ENCODE measurements at places on chromosomes 7 and 10. TPM values are rescaled to one million over a fixed set of nuclear protein-coding genes. Genes with fewer than 3 reads are reported as not detected.

DNA sequence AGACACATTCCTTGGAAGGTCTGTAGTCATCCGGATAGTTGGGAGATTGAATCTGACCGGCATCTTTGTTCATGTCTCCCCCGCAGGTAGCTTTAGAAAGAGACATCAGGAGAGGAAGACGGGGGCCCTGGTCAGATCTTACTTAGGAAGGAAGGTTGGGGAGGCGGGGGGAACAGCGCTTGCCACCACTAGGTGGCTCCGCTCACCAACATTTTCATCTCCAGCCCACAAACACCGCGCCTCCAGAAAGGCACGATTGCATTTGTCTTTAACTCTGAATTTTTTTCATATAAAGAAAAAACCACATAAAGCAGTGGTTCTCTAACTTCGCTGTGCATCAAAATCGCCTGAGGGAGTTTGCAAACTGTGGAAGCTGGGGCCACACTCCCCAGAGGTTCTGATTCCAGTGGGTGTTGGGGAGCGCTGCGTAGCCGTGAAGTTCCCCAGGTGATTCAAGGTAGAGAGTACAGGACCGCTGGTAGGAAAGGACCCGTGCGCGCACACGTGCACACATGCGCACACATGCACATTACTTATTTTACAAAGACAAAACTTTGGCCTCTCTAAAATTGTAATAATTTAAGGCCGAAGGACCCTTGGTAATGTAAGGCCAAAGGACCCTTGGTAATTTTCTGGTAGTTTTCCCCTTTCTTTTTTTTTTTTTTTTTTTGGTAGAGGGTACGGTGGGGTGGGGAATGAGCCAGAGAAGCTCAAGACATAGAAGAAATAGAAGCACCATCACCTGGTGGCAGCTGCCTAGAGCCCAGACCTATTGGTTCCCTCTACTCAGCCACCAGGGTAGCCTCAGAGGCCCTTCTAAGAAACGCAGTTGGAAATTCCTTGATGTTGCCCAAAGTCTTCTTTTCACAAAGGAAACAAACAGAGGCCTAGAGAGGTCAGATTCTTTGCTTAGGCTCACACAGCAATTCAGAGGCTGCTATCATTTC, 37.4 kb upstream of the OPALIN start:
- no peak overlapping the region for H3K4me3 ChIP-seq
- no peak overlapping the region for H3K27ac ChIP-seq
- peaks cover 8% of the 10 kb centered on the region for H3K4me1 ChIP-seq
- no peaks in the 10 kb centered on the region for H3K27me3 ChIP-seq
- no peaks in the 10 kb centered on the region for H3K36me3 ChIP-seq
- peak; percentile 45 for DNase-seq

GRCh38 chr10:6313111-6313895, 110.6 kb downstream of the PFKFB3 start:
- H3K27me3 ChIP-seq, result no peaks in the 10 kb centered on the region
- H3K36me3 ChIP-seq, result no peaks in the 10 kb centered on the region
- H3K4me3 ChIP-seq, result no peak overlapping the region
- H3K27ac ChIP-seq, result no peak overlapping the region
- no peaks in the 10 kb centered on the region for H3K4me1 ChIP-seq

DNA sequence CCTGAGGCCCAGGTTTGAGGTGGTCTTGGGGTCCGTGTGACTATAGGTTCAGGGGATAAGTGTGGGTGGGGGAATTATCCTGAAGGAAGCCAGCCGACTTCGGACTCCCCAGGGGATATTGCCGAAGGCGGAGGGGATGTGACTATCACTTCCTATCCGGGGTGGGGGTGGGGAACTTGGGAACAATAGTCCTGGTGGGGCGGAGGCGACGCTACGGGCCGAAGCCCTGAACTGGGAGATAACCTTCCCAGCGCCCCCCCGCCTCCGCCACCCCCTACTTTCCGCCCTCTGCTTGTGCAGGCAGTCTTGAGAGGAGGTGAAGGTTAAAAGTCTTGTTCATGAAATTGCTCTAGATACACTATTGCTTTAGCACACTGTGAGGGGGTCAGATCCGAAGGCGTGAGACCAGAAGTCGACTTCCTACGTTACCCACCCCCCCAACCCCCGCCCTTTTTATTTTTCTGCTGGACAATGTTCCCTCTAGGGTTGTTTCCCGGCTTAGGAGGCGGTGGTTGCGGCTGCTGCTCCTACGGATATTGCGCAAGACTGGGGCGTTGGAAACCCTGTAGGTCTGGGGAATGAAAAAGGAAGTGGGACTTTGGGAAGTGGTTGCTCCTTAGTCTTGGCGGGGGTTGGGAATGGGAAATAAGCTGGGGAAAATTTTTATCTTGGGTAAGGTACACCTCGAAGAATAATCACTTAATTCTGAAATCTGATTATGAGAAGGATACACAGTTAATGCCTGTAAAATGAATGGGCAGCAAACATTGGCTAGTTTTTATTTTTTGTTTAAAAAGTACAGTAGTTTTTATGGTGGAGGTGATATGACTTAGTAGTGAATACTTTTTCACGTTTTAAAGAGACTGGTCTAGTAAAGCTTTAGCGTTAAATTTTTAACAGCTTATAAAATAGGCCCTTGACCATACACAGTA, 1.5 kb downstream of the PTPN12 start:
- peak; percentile 5 for DNase-seq
- peaks cover 4% of the 10 kb centered on the region for H3K27me3 ChIP-seq
- H3K36me3 ChIP-seq, result no peaks in the 10 kb centered on the region
- H3K4me3 ChIP-seq, result peak overlapping the region; percentile 78

GRCh38 chr7:125355899-125356298, 426.3 kb upstream of the POT1 start:
- H3K36me3 ChIP-seq, result no peaks in the 10 kb centered on the region
- H3K27ac ChIP-seq, result no peak overlapping the region
- H3K4me3 ChIP-seq, result no peak overlapping the region
- H3K27me3 ChIP-seq, result no peaks in the 10 kb centered on the region

DNA sequence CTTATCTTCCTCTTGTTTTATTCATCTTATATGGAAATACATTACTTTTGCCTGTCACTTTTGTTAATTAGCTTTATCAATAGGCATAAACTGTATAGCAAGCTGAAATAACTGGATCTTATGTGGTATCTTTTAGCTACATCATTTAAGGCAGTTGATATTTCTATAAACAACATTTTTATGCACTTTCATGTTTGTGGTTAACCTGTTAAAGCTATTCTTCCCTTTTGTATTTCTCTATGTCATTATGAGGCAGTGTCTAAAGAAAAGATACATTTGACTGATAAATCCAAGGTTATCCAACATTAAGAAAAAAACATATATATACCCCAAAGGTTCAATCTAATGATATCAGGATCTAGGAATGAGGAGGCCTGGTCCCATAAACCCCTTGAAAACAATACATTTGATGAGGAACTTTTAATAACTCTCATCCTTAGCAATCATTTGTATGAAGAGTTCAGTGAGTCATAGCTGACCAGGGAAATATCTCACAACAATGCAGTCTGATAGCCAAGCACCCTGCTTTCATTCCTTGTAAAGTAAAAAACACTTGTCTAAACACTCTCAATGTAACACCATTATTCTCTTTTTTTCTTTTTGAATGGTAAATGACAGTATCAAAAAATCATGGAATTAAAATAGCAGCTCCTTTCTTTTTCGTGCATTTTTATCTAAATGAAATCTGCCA, 300.9 kb downstream of the NEBL start:
- H3K27me3 ChIP-seq, result no peaks in the 10 kb centered on the region
- H3K4me1 ChIP-seq, result no peaks in the 10 kb centered on the region
- no peak overlapping the region for H3K4me3 ChIP-seq
- DNase-seq, result no peak
- no peaks in the 10 kb centered on the region for H3K36me3 ChIP-seq
- no peak overlapping the region for H3K27ac ChIP-seq

The ASB15 gene
- not detected for total RNA-seq

The FGL2 gene
- total RNA-seq, result 2.0 TPM

DNA sequence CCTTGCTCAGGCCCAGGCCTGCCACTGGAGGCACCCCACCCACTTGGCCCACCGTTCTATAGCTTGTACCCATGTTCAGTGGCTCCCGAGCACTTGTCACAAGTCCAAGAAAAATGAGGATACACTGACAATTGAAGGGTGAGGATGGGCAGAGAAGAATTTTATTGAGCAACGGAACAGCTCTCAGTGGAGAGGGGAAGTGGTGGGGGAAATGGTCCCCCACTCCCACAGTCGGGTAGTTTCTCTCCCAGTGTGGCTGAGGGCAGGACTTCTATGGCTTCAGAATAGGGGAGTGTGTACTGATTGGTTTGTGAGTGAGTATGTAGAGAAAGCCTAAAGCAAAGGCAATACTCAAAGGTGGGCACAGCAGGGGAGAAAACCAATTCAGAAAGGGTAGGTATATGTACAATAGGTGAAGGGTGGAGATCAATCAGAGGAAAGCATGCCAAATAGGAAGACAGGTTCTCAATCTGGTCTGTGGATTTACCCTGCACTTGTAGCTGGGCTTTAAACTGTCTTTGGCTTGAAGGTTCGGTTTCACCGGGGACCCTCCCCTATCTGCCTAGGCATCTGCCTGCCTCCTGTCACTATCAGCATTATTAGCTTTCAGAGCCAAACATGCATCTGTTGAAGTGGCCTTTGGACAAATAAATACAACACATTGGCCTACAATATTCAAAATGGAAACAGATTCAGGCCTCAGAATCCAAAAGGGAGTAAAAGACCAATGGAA, 8.9 kb upstream of the TSPAN13 start:
- no peak overlapping the region for H3K4me3 ChIP-seq
- H3K27me3 ChIP-seq, result no peaks in the 10 kb centered on the region
- H3K36me3 ChIP-seq, result no peaks in the 10 kb centered on the region
- no peak for DNase-seq
- H3K4me1 ChIP-seq, result no peaks in the 10 kb centered on the region

The C7orf33 gene
- total RNA-seq, result not detected

The PPP1R17 gene
- not detected for total RNA-seq

The LRGUK gene
- total RNA-seq, result 0.09 TPM

DNA sequence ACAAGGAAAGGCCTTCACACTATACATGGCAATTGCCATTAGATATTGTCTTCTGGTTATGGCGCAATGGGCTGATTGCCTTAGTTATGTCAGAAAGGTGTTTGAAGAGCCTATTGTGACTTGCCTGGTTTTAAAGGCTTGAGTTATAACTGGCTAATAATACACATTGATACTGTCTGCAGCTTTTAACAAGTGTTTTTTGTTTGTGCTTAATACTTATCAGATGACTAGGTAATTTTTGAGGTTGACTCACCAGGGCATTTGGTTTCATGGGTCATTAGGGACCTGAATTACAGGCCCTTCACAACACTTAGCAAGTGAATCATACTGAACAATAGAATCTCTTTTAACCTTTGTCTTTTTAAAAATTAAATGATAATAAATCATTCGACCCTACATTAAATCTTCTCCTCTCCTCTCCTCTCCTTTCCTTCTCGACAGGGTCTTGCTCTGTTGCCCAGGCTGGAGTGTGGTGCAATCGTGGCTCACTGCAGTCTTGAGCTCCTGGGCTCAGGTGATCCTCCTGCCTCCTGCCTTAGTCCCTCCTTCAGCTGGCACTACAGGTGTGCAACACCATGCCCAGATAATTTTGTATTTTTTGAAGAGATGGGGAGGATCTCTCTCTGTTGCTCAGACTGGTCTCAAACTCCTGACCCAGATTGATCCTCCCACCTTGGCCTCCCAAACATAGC, 196.3 kb downstream of the JCAD start:
- DNase-seq, result no peak
- H3K27ac ChIP-seq, result no peak overlapping the region
- H3K4me3 ChIP-seq, result no peak overlapping the region

DNA sequence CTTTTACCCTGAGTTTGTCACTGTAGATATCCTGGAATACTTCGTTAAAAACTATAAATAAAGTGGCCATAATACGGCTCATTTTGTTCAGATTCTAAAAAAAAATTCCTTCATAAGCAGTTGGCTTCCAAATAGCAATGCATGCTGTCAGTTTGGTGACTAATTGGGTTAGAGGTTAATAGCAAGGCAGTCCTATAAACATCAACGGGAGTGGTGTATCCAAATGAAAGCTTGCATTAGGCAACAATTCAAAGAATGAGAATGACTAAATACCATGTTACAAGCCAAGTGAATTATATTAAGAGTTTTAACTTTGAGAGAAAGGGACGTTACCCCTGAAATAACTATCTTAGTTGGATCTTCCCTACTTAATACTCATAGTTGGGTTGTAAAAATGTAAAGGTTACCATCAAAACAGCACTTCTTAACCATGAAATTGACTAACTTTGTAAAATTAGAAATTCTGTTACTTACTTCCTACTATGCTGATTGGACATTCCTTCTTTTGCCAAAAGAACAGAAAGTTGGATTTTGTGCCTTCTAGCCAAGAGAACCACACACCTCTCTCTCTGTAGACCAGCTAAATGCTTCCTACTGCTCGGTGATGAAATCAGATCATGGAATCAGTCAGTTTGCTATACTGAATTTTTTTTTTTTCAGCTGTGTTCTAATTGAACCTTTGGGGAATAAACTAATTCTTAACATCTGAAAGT, 98.0 kb downstream of the KAT6B start:
- no peak overlapping the region for H3K4me3 ChIP-seq
- no peak overlapping the region for H3K27ac ChIP-seq
- no peaks in the 10 kb centered on the region for H3K27me3 ChIP-seq
- H3K36me3 ChIP-seq, result no peaks in the 10 kb centered on the region
- no peak for DNase-seq
- H3K4me1 ChIP-seq, result no peaks in the 10 kb centered on the region

DNA sequence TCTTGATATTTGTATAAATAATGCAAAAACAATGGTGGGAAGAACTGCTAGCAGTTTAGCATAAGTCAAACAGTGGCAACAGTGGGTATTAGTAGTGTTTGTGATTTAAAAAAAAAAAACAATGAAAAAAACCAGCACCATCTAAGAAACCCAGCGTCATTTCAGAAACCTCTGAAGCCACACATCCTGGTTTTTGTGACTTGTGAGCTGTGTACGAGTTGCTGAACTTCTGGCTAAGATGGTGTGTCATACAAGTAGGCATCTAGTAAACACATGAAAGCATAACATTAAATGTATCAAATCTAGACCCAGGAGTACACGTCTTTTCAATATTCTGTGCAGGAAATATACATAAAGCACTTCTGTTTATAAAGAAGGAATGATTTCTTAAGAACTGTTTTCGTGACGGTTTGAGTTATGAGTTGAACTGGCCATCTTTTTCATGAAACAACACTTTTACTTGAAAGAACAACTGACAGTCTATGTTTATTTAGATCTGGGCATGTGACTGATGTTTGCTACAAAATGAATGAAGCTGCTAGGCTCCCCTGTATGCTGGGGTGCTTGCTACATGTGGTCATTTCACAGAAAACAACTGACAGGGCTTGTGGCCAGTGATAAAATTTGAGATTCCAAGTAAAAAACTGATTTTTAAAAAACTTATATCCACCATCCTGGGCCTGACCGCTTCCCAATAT, 143.5 kb downstream of the PIP4K2A start:
- peak; percentile 19 for DNase-seq
- H3K27me3 ChIP-seq, result no peaks in the 10 kb centered on the region
- peaks cover 38% of the 10 kb centered on the region for H3K4me1 ChIP-seq
- H3K4me3 ChIP-seq, result no peak overlapping the region
- peaks cover 82% of the 10 kb centered on the region for H3K36me3 ChIP-seq

Data from T-cell (primary cell).